ENCODE measurements at places on chromosomes 7 and 10. TPM values are rescaled to one million over a fixed set of nuclear protein-coding genes. Genes with fewer than 3 reads are reported as not detected.
A peak's percentile ranks its signal among the peaks of the same experiment; 100 is the strongest.

The PPP1R9A gene
- 5.1 TPM for total RNA-seq

DNA sequence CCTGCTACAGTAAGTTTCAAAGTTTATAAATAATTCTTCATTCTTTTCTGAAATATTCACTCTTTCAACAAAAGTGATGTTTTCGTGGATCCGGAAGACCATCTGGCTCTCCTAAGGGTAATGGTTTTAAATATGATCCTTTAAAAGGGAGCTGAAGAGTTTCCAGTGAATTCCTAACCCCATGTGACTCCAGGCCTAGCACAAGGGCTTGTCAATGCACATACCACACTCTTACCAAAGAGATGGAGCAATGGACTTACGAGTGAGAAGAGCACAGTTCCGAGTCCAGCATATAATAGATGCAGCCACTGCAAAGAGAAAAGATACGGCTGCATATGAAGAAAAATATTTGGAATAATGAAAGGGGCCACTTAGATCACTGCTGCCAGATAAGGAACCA lies 32.1 kb upstream of the GATAD1 start:
- no peaks in the 10 kb centered on the region for H3K36me3 ChIP-seq
- DNase-seq, result no peak
- H3K4me1 ChIP-seq, result no peaks in the 10 kb centered on the region
- H3K4me3 ChIP-seq, result no peak overlapping the region
- no peak overlapping the region for H3K27ac ChIP-seq

The CLCN1 gene
- not detected for total RNA-seq

GRCh38 chr7:111803015-111803758 lies 240.9 kb upstream of the IMMP2L start:
- DNase-seq, result peak; percentile 59
- no peaks in the 10 kb centered on the region for H3K27me3 ChIP-seq
- no peaks in the 10 kb centered on the region for H3K4me1 ChIP-seq
- H3K27ac ChIP-seq, result no peak overlapping the region

DNA sequence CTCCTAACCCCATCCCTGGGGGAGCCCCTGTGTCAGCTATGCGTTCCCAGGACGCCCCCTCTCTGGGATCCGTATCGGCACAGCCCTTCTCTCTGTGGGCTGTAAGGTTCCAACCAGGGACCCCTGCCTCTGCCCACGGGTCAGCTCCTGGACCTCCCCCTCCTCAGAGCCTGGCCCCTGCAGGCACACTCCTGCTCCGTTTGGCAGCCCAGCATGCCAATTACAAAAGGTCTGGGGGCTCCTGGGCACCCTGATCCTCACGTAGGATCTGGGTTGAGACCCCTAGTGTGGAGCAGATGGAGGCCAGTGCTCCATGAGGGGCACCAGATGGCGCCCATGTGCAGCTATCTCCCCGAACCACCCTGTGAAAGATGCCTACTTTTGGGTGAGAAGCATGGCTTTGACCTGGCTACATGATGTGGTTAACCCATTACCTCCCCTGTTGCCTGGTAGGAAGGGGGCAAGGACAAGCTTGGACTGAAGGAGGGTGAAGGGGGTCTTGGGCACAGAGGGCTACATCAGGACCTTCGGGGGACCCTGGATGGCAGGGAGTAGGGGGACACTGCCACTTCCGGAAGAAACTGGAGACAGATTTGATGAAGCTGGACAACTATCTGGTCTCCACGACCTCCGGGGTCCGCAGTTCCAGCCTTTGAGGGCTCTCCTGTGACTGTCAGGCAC lies 9.0 kb downstream of the TACR2 start:
- no peak overlapping the region for H3K27ac ChIP-seq
- no peak for DNase-seq
- no peak overlapping the region for H3K4me3 ChIP-seq
- no peaks in the 10 kb centered on the region for H3K36me3 ChIP-seq
- H3K27me3 ChIP-seq, result no peaks in the 10 kb centered on the region
- peaks cover 10% of the 10 kb centered on the region for H3K4me1 ChIP-seq

The FKBP9 gene
- total RNA-seq, result 199 TPM

- no peaks in the 10 kb centered on the region for H3K4me1 ChIP-seq
- H3K27ac ChIP-seq, result no peak overlapping the region
- DNase-seq, result no peak
- no peaks in the 10 kb centered on the region for H3K27me3 ChIP-seq
- H3K36me3 ChIP-seq, result no peaks in the 10 kb centered on the region
- no peak overlapping the region for H3K4me3 ChIP-seq
Measured at GRCh38 chr10:60834401-60834800, 56.1 kb downstream of the CDK1 start.

The VIM gene
- 5,400 TPM for total RNA-seq

GRCh38 chr7:139674341-139674740 lies 103.5 kb downstream of the HIPK2 start:
- no peak overlapping the region for H3K4me3 ChIP-seq
- H3K27me3 ChIP-seq, result no peaks in the 10 kb centered on the region
- peaks cover 3% of the 10 kb centered on the region for H3K36me3 ChIP-seq
- peaks cover 19% of the 10 kb centered on the region for H3K4me1 ChIP-seq
- no peak for DNase-seq

The C7orf33 gene
- not detected for total RNA-seq

- H3K4me3 ChIP-seq, result peak overlapping the region; percentile 92
- peaks cover 7% of the 10 kb centered on the region for H3K36me3 ChIP-seq
- H3K27ac ChIP-seq, result peak overlapping the region; percentile 71
- DNase-seq, result peak; percentile 83
- peaks cover 4% of the 10 kb centered on the region for H3K27me3 ChIP-seq
Measured at GRCh38 chr10:90871279-90871765, 452 bp upstream of the RPP30 start.

DNA sequence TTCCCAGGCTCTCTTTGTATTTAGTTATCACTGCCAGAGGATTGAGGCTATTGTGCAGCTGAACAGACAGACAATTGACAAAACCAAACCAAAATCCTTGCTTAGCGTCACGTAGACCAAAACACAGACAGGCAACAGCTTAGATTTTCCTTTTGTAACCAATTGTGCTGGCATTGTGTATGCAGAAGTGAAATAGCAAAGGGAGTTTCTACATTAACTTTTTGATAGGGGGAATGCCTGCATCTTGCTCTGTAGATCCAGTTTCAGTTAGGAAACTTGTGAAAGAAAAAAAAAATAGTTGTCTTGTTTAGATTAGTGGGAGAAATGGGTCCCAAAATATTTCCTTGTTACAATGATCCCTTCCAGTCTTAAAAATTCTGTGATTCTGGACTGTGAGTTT lies 333.8 kb downstream of the BBS9 start:
- H3K4me3 ChIP-seq, result no peak overlapping the region
- no peak overlapping the region for H3K27ac ChIP-seq
- H3K36me3 ChIP-seq, result no peaks in the 10 kb centered on the region
- no peaks in the 10 kb centered on the region for H3K4me1 ChIP-seq

The SEC61G gene
- total RNA-seq, result 280 TPM

DNA sequence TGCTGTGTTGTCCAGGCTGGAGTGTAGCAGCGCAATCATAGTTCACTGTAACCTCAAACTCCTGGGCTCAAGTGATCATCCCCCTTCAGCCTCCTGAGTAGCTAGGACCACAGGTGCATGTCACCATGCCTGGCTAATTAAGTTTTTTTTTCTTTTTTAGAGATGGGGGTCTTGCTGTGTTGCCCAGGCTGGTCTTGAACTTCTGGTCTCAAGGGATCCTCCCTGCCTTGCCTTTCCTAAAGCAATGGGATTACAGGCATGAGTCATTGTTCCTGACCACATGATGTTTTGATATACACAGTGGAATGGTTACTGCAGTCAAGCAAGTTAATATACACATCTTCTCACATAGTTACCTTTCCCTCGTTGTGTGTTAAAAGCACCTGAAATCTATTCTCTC lies 140.3 kb downstream of the GPR85 start:
- no peak overlapping the region for H3K27ac ChIP-seq
- no peak overlapping the region for H3K4me3 ChIP-seq
- DNase-seq, result no peak
- H3K27me3 ChIP-seq, result no peaks in the 10 kb centered on the region

The GALNT11 gene
- 22.4 TPM for total RNA-seq

- DNase-seq, result no peak
- H3K4me3 ChIP-seq, result no peak overlapping the region
- H3K27me3 ChIP-seq, result no peaks in the 10 kb centered on the region
Measured at GRCh38 chr10:86041116-86041515, 325.5 kb downstream of the GRID1 start.

DNA sequence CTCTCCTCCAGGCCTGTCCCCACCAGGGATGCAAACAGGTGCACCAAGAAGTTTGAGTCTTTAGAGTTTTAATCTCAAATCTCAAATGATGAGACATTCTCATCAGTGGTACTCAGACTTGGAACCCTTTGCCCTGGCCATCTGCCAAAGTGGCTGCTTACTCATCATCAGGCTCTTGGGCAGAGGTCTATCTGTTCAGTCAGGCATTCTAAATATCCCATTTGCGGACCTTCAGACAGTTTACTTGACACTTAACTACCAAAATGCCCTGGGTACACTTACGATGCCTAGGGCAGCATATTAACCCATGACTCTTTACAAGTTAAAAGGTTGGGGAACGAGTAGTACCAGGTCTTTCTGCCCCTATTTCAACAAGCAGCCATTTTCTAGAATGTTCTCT lies 61.2 kb upstream of the YAE1 start:
- peak; percentile 54 for DNase-seq
- no peaks in the 10 kb centered on the region for H3K4me1 ChIP-seq
- H3K4me3 ChIP-seq, result no peak overlapping the region
- H3K27ac ChIP-seq, result no peak overlapping the region
- no peaks in the 10 kb centered on the region for H3K36me3 ChIP-seq
- H3K27me3 ChIP-seq, result peaks cover 2% of the 10 kb centered on the region

The PTPRN2 gene
- not detected for total RNA-seq

DNA sequence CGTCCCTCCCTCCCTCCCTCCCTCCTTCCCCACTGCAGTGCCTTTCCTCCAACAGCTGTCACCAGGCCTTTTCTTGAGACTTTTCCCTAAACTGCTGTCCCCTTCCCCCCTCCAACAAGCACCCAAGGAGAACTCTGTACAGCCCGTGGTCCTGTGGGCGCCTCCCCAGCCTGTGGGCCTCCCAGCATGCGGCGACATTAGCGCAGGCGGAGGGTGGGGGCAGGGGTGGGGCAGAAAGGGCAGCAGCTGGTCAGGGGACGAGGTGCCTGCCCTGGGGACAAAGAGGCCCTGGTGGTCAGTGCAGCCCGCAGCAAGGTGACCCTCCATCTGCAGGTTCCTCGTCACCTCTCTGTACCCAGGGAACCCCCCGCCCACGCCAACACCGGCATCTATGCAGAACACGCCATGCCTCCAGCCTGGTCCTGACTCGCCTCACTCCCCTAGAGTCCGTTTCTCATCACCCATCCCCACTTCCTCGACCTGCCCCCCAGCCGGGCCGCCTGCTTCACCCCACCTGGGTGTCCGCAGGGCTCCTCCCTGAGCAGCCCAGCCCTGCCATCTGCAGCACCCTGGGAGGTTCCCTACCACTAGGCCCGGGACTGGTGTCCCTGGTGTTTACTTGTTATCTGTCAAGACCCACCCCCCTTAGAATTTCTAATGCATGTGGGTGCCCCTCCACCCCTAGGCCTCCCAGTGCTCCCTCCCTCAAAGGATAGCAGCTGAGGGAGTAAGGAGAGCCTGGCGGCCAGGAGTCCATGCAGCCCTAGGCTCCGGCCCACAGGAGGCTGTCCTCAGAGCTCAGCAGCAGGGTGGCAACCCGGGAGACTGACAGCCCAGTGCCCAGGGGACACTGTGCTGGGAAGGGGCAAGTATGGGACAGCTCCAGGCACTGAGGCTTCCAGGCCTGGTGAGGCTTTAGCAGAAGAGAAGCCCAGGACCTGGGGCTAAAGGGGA lies 147.8 kb downstream of the ARHGAP22 start:
- DNase-seq, result no peak
- H3K4me3 ChIP-seq, result no peak overlapping the region
- no peaks in the 10 kb centered on the region for H3K4me1 ChIP-seq
- H3K27me3 ChIP-seq, result no peaks in the 10 kb centered on the region
- peaks cover 7% of the 10 kb centered on the region for H3K36me3 ChIP-seq
- no peak overlapping the region for H3K27ac ChIP-seq

The PIP gene
- not detected for total RNA-seq

The C10orf67 gene
- 0.46 TPM for total RNA-seq

DNA sequence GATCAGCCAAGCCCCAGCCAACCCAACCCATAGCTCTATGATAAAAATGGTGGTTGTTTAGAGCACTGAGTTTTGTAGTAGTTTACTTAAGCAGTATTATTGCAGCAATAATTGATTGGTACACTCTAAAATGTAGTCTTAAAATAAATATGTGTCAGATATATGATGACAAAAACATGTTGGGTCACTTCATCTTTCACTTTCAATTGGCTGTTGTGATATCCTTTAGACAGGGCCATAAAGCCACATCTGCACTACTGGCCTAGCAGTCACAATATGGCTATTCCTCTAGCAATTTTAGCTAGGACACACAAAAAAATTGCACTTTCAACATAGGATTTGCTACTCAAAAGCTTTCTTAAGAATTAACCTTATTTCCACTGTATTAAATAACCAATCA lies 5.9 kb upstream of the CAV1 start:
- no peak for DNase-seq
- no peak overlapping the region for H3K27ac ChIP-seq
- no peak overlapping the region for H3K4me3 ChIP-seq

GRCh38 chr7:53428045-53428444 lies 392.6 kb downstream of the POM121L12 start:
- H3K4me1 ChIP-seq, result no peaks in the 10 kb centered on the region
- no peaks in the 10 kb centered on the region for H3K27me3 ChIP-seq

- no peaks in the 10 kb centered on the region for H3K4me1 ChIP-seq
- no peak overlapping the region for H3K27ac ChIP-seq
- DNase-seq, result no peak
Measured at GRCh38 chr10:132455986-132456847, 59.2 kb downstream of the PWWP2B start.

The AMPH gene
- 3.3 TPM for total RNA-seq

GRCh38 chr10:92702301-92702916 lies 12.7 kb downstream of the HHEX start:
- H3K36me3 ChIP-seq, result no peaks in the 10 kb centered on the region
- no peak for DNase-seq
- H3K4me1 ChIP-seq, result no peaks in the 10 kb centered on the region
- no peak overlapping the region for H3K4me3 ChIP-seq

The GATA3 gene
- 17.6 TPM for total RNA-seq

GRCh38 chr10:62723375-62723774 lies 81.1 kb upstream of the ADO start:
- H3K36me3 ChIP-seq, result no peaks in the 10 kb centered on the region
- H3K27me3 ChIP-seq, result peaks cover 37% of the 10 kb centered on the region
- no peak overlapping the region for H3K27ac ChIP-seq

- DNase-seq, result peak; percentile 91
- no peaks in the 10 kb centered on the region for H3K27me3 ChIP-seq
- peak overlapping the region; percentile 69 for H3K27ac ChIP-seq
- H3K4me3 ChIP-seq, result no peak overlapping the region
- peaks cover 21% of the 10 kb centered on the region for H3K4me1 ChIP-seq
Measured at GRCh38 chr10:73044378-73045285, 52.0 kb downstream of the P4HA1 start.

- H3K4me3 ChIP-seq, result no peak overlapping the region
- H3K4me1 ChIP-seq, result no peaks in the 10 kb centered on the region
- DNase-seq, result no peak
- no peaks in the 10 kb centered on the region for H3K36me3 ChIP-seq
Measured at GRCh38 chr10:1372212-1372611, 316.0 kb downstream of the WDR37 start.

Data from astrocyte (in vitro differentiated cells and primary cell).